Stimulated activated CD4-positive, alpha-beta T cell treated with anti-CD3 and anti-CD28 coated beads, Interleukin-4, amount 100 ng/mL, for 1 hour (primary cell): ENCODE measurements at places on chromosomes 12 and 14.
A peak's percentile ranks its signal among the peaks of the same experiment; 100 is the strongest.

DNA sequence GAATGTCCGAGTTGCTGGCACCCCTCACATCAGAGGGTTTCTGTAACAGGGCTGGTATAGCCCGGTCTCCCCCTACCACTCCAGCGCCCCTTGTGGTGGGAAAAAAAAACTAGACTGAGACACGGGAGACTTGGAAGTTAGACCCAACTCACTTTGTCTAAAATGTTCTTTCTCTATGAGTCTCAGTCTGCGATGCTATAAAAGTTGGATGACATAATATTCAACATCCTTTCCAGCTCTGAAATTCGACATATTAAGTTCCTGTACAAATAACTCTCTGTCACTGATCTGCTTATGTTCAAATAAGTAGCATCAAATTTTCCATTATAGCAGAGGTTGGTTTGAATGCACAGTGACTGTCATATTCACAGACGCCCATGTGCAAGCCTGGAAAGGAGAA lies 25.7 kb upstream of the TC2N start:
- no peak for DNase-seq

DNA sequence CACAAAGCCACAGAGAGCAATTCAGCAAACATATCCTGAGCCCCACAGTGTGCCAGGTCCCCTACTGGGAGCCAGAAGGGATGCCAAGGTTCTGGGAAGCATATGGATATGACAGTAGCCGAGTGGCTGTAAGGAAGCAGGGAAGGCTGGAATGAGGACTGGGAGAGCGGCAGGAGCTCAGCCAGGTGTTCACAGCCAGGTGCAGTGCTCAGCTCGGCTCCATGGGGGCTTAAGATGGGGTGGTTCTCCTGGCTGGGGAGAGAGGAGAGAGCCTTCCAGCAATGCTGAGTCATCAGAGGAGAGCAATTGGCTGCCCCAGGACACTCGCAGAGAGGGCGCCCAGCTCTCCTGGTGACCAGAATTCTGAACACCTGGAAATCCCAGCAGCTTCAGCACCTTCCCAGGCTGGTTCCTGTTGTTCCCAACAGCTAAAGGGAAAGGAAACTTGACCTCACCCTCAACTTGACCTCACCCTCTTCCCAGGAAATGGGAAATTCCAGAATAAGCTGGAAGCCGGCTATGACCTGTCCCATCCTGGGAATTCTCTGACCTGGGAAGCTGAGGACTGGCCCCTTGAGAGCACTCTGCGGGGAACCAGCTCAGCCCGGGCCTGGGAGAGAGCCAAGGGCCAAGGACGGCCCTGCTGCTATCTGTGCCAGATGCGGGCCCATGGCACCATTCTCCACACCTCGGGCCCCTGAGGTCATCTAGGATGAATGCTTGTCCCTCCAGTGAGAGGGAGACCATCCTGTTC lies 34.6 kb downstream of the SLC6A12 start:
- DNase-seq: no peak

GRCh38 chr14:29166507-29166906 lies 399.9 kb downstream of the FOXG1 start:
- no peak for DNase-seq

GRCh38 chr12:117342247-117342646 lies 19.2 kb downstream of the NOS1 start:
- DNase-seq: no peak

GRCh38 chr12:26293612-26294011 lies 98.2 kb downstream of the SSPN start:
- no peak for DNase-seq

GRCh38 chr12:102474438-102475064 lies 5.8 kb downstream of the IGF1 start:
- no peak for DNase-seq

DNA sequence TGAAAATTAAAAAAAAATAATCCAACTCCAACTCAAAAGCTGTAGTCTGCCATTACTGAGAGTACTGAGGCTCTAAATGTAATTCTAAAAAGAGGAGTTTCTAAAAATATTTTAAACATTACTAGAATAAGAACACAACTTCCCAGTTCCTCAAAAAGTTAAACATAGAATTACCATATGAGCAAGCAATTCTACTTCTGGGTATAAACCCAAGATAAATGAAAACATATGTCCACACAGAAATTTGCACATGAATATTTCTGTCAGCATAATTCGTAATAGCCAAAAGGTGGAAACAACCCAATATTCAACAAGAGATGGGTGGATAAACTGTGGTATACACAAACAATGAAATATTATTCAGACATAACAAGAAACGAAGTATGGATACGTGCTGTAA lies 15.0 kb upstream of the NR2C1 start:
- no peak for DNase-seq

GRCh38 chr12:110669193-110669502 lies 19.8 kb downstream of the HVCN1 start:
- DNase-seq: no peak

DNA sequence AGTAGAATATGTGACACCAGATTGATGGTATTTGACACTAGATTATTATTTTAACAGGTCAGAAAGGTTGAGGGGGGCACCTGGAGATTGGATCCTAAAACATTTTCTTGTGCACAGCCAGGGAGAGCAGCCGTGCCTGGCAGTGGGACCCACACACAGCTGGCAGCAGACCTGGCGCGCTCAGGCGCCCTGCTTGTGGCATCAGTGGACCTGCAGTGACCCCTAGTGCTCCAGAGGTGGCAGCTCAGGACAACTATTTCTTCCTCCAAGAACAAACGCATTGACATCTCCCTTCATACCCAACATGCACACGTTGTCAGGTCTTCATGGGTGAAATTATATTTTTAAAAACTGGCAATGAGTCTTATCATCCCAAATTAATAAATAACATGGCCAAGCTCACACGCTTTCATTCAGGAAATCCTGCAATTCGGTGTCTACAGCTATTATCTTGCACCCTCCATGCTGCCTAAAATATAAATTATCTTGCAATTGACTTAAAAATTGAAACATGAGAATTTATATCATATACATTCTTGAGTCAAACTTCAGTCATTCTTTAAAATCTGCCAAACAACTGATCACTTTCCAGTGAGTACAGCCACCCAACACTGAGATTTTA lies 7.7 kb upstream of the TMEM132D start:
- no peak for DNase-seq

DNA sequence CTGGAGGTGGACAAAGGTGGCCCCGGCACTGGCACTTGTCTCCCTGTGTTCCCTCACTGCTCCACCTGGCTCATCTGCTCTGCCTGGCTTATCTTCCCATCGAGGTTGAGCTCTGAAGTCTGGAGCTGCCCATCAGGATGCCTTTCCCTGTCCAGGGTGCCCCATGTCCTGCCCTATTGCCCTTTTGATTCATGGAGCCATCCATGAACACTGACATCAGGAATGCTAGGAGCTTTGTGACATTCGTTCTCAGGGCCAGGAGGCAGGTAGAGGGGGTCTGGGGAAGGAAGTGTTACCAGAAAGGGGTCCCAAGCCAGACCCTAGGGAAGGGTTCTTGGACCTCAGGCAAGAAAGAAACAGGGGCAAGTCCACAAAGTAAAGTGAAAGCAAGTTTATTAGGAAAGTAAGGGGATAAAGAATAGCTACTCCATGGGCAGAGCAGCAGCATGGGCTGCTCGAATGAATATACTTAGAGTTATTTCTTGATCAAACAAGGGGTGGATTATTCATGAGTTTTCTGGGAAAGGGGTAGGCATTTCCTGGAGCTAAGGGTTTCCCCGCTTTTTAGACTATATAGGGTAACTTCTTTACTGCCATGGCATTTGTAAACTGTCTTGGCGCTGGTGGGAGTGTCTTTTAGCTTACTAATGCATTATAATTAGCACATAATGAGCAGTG lies 51.6 kb downstream of the RIN3 start:
- DNase-seq: no peak

GRCh38 chr12:68796399-68796798 lies 11.6 kb upstream of the MDM2 start:
- no peak for DNase-seq

DNA sequence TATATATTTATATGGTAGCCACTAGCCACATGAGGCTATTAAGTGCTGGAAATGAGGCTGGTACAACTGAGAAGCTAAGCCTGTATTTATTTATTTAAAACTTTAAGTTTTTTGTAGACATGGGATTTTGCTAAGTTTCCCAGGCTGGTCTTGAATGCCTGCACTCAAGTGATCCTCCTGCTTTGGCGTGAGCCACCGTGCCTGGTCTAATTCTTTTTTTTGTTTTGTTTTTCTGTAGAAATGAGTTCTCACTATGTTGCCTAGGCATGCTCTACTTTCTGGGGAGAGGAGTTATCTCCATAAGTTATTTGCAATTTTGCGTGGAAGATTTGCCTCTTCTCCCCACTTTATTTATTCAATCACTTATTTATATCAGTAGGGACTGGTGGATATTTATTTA lies 4.8 kb upstream of the SNRNP35 start:
- no peak for DNase-seq

DNA sequence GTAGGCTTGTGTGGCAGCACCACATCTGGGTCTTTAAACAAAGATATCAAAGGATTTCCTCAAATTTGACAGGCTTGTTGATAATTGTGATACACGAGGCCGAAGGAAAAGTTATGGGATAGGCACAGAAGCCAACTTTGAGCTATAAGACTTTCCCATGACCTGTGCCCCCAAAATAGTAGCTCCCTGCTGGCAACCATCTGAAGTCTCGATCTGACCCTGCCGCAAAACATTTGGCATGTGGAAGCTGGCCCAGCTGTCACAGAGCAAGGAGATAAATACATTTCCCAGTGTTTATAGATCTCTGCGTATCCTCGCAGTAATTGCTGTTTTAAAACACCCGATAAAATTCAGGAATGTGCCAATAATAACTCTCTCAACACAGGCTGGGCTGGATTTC lies 26.4 kb upstream of the RGS6 start:
- no peak for DNase-seq

DNA sequence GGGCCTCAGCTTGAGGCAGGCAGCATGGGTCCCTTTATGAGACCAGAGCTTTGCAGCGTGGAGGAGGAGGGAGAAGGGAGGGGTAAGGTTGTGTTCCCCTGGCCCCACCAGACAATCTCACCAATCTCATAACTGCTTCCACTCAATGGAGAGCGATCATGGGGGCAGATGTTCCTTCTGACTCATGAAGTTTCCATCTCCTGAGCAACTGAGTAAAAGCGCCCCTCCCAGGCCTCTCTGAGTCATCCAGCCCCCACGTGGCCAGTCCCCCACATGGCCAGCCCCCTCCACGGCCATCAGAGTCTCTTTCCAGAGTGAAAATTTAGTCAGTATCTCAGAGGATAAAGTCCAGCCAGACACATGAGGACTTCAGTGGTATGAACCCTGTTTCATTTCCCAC lies 39.2 kb upstream of the PLXNC1 start:
- DNase-seq: peak; percentile 55

DNA sequence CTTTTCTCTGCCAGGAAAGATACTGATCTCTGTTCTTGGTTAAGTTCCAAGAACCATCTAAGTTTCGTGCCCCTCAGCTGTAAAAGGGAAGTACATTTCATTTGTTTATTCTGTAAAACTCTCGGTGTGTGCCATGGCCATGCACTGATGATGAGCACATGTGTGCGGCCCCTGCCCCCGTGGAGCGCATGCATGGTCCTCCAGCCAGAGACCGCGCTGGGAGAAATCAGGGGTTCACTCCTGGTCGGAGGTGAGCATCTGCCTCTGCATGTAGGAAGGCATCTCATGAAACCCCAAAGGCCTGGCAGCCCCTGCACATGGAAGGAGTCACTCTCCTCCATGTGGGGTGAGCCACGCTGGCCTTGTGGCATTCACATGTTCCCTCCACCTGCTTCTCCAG lies 102.5 kb upstream of the RTL1 start:
- DNase-seq: no peak

GRCh38 chr12:9387450-9387849 lies 179.3 kb upstream of the PZP start:
- DNase-seq: no peak

GRCh38 chr12:112828541-112828940 lies 37.0 kb downstream of the RPH3A start:
- no peak for DNase-seq
